ENCODE measurements at places on chromosomes 7 and 10.

DNA sequence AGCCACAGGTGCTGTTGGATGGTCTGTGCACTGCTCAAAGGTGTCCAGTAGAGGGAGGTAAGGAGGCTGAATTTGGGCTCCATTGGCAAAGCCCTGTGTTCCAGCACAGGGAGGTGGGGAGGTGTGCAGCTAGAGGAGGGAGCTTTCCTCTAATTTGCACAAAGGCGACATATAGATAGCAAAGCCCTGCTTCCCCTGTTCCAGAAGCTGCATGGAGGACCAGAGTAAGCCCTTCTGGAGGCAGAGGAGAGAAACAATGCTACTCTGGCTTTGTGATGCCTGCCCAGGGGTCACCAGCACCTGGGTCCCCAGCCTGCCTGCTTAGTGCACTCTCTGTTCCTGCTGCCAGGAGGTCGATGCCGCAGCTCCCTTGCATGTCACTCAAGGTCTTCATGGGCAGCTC lies 3.4 kb upstream of the ARHGAP22 start:
- DNase-seq = peak; percentile 23

DNA sequence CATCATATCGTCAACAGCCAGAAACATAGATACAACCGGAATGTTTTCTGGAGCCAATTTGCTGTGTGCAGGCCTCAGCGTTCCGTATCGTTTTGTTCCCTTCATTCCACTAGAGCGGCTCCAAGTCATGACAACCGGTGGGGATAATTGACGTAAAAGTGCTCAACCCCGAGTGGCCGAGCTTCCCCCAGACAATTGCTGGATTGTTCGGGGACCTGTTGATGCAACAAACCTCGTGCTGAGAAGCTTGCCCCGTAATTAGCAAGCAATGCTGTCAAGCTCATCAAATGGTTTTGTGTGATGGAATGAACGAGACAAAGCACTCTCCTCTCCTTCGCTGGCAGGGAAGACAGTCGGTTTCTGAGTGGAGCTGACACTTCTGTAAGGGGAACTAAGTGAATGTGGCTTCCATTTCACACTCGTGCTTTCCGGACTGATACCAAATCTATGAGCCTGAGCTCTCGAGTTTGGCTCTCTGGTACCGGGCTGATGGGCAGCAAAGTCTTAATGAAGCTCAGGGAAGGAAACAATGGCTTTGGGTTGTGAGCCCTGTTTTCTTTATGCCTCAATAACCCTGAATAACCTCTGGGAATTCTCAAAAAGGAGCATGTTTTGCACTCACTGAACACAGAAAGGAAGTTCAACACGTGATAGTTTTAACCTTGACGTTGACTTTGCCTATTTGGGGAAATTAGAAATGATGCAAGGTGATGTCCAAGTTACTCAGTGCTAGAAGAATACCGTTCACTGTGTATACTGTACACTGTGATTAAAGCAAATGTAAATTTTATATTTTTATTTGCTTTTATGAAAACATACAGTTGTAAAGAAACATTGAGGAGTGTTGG lies 220.5 kb downstream of the BAMBI start:
- no peak for DNase-seq

DNA sequence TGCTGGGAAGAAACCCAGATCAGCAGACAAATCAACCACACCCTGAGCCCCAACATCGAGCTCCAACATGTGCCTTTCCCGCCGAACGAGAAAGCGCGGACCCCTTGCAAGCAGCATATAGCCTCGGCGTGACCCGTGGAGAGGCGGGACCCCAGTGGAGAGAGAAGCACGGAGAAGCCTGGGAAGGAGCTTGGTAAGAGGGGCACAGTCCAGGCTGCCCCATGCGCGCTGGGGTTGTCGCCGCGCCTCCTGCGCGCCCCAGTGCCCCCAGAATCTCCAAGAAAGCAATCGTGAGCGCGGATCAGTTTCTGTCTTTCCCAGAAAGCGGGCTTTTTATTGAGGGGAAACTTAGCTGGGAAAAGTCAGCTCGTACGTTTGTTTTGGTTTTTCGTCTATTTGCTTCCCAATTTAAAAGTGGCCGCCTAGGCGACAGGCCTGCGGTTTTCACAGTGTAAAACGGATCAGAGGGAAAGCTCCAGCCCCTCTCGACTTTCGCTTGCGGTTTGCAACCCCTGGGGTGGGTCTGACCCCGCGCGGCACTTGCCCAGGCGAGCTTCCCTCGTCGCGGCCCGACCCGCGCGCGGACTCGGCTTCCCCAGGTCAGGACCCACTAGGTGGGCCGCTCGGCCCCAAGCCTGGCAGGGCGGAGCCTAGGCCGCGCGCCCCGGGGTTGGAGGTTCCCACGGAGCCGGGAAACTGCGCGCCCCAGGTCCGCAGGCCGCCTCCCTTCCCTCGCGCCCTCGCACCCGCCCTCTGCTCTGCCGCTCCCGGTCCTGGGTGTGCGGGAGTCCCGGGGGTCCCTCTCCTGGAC lies 31.1 kb downstream of the SKIDA1 start:
- DNase-seq = no peak

GRCh38 chr10:580778-581177 lies 108.7 kb downstream of the DIP2C start:
- DNase-seq = no peak

DNA sequence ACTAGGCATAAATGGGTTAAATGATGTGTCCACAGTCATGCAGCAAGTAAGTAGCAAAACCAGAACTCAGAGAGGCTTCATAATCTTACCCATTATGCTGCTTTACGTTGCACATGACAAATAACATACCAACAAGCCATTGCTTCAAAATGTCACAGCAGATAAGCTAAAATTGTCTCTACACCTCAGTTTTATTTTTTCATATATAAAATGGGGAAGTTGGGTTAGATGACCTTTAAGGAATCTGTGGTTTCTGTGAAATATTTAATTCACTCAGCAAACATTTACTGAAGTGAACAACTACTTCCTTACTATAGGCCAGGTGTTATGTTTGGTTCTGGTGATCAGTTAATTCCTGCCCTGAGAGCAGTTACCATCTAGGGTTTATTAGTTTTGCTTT lies 2.2 kb upstream of the ASCC1 start:
- no peak for DNase-seq

Data from stimulated activated CD4-positive, alpha-beta T cell treated with anti-CD3 and anti-CD28 coated beads, TNF-alpha, amount 100 ng/mL, for 24 hours (primary cell).